Stimulated activated CD4-positive, alpha-beta T cell treated with anti-CD3 and anti-CD28 coated beads, Interleukin-4, amount 100 ng/mL, for 1 hour (primary cell): ENCODE measurements at places on chromosomes 12 and 14.

- no peak for DNase-seq
These were observed 277.9 kb downstream of the ITPR2 start for GRCh38 chr12:26555139-26555538.

GRCh38 chr12:14618983-14619382, 51.3 kb upstream of the PLBD1 start:
- DNase-seq, result no peak

DNA sequence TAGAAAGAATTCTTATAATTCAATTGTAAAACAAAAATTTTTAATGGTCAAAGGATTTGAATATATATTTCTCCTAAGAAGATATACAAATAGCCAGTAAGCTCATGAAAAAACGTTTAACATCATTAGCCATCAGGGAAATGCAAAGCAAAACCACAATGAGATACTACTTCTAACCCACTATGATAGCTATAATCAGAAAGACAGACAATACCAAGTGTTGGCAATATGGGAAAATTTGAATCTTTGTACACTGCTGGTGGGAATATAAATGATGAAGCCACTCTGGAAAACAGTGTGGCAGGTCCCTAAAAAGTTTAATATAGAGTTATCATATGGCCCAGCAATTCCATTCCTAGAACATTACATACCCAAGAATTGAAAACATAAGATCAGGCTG, 25.4 kb downstream of the RALGAPA1 start:
- DNase-seq, result no peak

GRCh38 chr14:90785471-90785870, 30.8 kb downstream of the TTC7B start:
- DNase-seq, result no peak

DNA sequence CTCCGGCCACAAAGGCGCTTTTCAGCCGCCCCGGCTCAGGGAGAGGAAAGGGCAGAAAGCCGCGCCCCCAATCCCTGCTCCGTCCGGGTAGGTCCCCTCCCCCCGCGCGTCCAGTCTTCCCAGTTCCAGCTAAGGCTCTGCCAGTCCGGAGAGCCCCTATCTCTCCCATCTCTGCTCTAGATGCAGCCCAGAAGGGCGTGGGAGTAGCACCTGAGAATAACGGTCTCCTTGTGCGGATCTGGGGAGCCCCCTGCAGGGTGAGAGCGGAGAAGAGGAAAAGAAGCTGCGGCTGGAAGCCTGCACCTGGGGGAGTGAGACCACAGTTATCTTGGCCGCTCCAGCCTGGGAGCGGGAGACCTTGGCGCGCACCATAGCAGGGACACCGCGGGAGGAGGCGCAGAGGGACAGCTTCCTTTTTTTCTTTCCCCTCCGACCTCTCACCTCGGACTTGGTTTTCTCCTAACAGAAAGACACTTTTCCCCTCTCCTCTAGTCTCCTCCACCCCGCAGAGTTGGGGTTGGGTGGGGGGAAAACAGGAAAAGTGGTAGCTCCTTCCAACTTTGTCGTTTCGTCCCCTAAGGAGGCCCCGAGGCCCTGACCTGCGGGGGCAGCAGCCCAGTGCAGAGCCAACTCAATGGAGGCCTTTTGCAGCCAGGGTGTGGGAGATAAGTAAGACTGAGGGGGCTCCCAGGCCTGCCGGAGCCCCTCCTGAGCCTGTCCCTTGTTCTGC, 2.4 kb downstream of the DHH start:
- peak; percentile 71 for DNase-seq

DNA sequence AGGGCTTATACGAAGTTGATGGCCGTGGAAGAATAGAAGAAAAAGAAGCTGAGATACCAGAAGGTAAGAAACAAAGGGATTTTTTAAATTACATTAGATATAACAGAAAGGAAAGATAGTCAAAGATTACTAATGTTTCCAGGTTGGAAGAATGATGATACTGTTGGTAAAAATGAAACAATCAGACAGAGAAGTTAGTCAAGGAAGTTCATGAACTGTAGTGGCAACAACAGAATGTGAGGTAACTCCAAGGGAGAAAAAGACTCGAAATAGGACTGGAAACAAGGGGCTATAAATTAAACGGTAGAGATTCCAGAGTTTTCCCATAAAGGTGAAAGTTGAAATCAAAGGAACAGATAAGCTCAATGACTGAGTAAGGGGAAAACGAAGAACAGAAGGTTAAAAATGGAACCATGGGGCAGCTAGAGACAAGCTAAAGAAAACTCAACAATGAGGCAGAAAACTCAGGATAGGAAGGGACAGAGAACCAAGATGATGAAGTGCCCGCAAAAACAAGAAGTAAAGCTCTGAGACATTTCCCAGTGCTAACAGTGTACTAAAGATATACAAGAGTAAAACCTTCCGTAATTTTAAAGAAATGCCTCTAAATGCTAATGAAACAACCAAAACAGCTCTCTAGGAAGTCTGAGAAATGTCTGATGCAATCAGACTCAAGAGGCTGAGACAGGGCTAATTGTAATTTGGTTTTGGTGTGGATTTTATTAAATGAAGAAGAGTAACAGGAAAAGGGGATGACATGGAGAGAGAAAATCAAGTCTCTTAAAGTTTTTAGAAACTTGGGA, 70.0 kb downstream of the PPP2R5E start:
- no peak for DNase-seq

- peak; percentile 46 for DNase-seq
These were observed 3.7 kb downstream of the SELPLG start for GRCh38 chr12:108629824-108630476.

DNA sequence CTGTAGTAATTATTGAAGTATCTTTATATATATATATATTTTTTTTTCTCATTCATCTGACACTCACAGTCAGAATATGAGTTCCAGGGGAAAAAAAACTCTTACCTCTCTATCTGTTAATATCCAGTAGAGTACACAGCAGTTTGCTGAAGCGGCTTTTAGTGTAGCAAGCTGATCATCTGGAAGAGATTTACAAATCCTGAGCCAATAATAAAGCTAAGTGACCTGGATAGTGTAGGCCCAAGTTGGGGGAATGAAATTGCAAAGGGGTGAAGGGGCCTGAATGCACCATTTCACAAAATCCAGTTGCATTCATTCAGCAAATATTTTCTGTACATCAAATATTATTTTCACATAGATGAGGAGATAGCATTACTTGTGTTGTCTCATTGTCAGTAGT, 234.6 kb upstream of the FLRT2 start:
- no peak for DNase-seq

GRCh38 chr12:118521036-118521370, 144.6 kb downstream of the SUDS3 start:
- DNase-seq, result no peak

DNA sequence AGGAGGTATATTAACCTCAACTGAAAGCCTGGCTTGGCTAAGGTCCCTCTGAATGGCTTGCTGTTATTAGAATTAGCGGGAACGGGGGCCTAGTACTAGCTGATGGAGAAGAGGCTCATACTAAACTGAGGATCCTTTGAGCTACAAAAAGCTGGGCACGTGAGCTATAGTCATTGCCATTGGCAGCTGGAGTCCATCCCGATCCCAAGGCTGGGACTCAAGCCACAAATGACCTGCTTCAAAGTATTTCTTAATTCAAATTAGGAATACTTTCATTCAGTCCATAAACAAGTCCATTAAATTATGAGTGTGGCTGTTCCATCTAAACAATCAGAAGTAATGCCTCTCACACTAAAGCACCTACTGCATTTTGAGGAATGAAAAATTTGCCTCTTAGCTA, 114.5 kb downstream of the DACT1 start:
- DNase-seq, result no peak
